ENCODE measurements at places on chromosomes 2 and 18.

GRCh38 chr2:72896446-72896845, 9.2 kb downstream of the SPR start:
- DNase-seq, result no peak

DNA sequence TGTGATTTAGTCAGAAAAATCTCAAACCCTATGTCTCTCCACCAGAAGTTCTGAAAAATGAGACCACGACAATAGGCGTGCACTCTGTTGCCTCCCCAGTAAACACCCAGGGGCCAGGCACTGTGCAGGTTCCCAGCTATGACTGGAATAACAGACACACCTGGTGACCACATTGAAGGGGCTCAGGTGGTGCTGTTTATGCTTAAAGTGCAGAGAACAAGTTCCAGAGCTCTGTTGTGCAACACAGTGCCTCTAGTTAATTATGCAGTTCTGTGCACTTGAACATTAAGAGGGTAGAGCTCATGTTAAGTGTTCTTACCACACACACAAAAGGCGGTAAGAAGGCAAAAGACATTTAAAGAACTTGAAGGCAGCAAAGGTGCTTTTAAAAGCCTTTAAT, 52.6 kb upstream of the AFF3 start:
- DNase-seq, result no peak

DNA sequence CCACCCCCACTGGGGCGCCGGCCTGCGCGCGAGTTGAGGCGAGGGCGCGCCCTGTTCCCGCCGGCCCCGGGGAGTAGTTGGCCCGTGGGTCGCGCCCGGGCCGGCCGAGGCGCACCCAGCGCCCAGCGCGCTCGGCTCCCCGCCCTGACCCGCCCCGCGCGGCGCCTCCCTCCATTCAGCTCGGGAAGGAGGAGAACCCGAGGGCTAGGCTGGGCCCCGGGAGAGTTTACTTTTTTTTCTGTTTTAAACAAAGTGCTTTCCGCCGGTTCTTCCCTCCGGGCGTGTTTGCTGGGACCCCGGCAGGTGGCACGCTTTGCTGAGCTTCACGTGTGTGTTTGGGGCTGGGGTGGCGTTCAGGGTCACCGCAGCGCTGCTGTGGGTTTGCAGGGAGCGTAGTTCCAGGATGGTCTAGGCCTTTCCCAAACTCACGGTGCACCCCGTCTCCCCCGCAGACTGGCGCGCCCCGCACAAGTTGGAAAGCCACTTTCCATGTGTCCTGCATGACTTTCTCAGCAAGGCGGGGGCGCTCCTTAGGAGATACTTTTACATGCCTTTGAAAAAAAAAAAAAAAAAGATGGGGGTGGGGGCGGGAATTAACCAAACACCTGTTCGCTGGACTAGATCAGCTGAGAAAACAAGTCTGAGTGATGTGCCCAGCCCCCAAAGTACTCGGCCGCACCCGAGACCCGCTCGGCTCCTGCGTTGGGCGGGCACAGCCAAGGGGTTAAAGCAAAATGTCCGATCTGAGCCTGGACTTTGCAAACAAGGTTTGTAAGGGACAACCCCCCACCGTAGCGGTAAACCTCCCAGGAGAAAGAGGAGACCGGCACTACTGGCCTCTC, 825 bp downstream of the ITGA6 start:
- peak; percentile 63 for DNase-seq

DNA sequence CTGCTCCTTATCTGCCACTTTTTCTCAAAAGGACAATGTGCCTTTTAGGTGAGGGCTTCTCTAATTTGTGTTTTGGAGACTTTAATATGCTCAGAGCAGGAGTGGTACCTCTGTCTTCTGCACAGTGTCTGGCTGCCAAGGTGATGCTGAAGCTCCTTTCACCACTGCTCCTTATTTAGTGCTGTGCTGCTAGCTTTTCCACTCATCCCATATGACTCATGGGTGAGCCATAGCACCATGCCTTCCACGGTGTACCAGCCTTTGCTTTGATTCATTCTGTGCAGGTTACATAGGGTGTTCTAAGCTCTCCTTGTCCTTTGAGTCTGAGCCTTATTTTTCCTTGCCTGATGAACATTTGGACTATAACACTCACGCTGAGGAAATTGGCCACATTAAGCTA, 202.4 kb downstream of the ARL6IP6 start:
- DNase-seq, result no peak

DNA sequence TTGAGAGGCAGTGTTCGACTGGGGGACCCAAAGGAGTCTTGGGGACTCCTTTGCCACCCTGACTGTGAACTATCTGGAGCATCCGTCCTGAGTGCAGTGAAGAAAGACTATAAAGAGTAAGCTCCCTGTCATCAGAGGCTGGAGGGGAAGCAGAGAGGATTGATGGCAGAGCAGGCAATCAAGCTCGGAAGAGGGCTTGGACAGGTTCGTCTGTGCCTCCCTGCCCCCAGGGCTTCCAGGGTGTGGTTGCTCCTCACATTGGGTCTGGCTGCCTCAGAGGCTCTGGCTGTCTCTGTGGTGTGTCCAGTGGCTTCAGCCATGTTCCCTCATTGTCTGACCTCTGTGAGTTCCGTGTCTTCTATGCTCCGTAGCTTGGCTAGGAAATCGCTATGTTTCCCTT, 13.8 kb upstream of the EN1 start:
- no peak for DNase-seq

DNA sequence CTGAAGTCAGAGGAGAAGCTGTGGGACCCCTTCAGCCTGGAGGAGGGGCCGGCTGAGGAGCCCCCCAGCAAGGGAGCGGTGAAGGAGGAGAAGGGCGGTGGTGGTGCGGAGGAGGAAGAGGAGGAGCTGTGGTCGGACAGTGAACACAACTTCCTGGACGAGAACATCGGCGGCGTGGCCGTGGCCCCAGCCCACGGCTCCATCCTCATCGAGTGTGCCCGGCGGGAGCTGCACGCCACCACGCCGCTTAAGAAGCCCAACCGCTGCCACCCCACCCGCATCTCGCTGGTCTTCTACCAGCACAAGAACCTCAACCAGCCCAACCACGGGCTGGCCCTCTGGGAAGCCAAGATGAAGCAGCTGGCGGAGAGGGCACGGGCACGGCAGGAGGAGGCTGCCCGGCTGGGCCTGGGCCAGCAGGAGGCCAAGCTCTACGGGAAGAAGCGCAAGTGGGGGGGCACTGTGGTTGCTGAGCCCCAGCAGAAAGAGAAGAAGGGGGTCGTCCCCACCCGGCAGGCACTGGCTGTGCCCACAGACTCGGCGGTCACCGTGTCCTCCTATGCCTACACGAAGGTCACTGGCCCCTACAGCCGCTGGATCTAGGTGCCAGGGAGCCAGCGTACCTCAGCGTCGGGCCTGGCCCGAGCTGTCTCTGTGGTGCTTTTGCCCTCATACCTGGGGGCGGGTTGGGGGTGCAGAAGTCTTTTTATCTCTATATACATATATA, 46.0 kb downstream of the BOLA3 start:
- DNase-seq, result no peak

DNA sequence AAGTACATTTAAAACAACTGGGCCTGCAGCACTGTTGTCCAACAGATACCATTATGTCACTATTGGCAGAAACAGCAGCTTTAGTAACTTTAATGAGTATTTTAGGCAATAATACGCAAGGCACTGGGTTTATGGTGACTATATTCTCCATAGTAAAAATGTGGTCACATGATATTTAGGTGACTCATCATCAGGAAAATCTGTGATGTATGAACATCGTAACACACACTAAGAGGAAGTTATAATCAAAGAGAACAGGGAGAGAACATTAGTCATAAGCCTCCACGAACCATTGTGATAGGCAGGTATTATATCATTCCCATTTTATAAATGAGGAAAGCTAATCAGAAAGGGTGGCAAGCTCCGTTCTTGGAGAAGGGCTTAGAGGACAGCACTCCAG, 36.9 kb downstream of the RAPH1 start:
- DNase-seq, result no peak
